ENCODE measurements at places on chromosomes 11 and 22.

DNA sequence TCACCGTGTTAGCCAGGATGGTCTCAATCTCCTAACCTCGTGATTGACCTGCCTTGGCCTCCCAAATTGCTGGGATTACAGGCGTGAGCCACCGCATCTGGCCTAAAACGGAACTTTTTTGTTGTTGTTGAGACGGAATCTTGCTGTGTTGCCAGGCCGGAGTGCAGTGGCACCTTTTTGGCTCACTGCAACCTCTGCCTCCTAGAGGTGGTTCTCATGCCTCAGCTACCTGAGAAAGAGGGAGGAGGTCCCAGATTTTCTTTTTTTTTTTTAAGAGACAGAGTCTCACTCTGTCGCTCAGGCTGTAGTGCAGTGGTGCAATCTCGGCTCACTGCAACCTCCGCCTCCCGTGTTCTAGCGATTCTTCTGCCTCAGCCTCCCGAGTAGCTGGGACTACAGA is 7.9 kb upstream of the MCHR1 start:
- no peak for DNase-seq

- no peak for DNase-seq
These were observed 81.2 kb downstream of the PACS1 start for GRCh38 chr11:66151273-66151672.

DNA sequence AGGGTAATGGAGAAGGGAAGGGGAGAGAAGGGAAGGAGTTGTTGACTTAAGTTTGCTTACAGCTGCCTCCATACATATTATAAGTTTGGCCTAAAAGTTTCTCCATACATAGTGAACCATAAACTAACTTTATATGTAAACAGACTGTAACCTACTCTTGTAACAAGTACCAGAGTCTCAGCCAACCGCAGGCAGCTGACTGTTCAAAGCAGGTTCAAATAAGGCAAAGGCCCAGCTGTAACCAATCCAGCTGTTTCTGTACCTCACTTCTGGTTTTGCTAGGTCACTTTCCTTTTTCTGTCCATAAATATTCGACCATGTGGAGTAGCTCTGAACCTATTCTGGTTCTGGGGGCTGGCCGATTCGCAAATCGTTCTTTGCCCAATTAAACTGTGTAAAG is 591.2 kb downstream of the INSC start:
- DNase-seq, result no peak

DNA sequence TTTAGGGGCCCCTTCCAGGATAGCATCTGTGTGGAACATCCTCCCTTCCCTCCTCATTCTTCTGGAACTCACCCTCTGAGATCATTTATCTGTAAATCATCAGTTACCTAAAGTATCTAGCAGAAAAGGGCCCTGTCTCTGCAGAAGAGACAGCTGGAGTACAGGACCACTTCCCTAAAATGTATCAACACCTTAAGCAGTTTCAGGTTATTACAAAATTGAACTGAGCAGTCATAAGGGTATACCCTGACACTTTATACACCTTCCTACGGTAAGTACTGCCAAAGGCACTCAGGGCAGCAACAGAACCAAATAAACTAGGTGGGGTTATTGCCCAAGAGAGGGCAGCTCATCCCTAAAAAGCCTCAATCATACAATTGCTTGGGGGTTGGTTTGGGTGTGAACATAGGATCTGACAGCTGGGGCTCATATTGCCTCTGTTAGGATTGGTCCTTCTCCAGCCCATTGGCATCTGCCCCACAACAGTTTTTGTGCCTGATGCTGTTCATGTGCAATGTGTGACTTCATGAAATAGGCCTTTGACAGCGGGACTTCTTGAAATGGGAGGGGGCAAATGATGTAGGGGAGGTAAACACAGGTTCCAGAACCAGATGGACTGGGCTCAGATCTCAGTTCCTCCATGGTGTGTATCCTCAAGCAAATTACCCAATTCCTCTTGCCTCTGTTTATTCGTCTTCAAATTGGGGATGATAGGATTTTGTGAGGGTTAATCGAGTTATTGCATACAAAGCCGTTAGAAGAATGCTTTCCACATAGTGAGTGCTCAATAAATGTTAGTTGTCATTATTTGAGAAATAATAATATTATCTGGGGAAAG is 2.9 kb downstream of the POU2AF3 start:
- no peak for DNase-seq

DNA sequence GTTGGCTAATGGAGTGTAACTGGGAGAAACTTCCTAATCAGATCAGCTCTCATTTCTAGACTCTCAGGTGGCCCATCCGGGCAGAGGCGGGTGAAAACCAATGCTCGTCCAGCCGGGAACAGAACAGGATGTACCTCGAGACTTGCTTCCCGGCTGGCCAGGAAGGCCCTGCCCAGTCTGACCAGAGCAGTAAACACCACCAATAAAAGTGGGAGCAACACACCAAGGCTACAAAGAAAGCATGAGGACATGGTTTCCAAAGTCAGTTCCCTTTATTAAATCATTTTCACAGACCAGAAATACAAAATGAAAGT is 940 bp upstream of the TNKS1BP1 start:
- DNase-seq, result no peak

- DNase-seq, result no peak
These were observed 15.0 kb upstream of the CYB5R2 start for GRCh38 chr11:7688238-7688826.

DNA sequence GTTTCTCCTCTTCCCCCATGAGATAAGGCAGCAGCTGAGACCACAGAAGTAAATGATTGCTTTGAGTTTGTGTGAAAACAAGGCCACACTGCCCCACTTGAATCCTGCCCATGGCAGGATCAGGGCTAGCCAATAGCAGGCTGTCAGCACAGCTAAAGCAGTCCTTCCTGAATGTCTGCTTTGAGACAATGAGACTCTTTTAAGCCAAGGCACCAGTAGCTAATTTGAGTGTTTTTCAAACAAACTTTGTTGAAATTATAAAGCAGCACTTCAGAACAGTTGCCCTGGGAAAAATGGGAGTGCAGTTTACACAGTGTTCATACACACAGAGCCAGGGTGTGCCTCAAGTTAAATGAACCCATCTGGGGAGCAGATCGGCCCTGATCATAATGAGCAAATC is 103.5 kb upstream of the OR5AK2 start:
- no peak for DNase-seq

Data from GOT3 (cell line).